SJCRH30 (cell line): ENCODE measurements at places on chromosomes 3 and 15. TPM values are rescaled to one million over a fixed set of nuclear protein-coding genes. Genes with fewer than 3 reads are reported as not detected.

The REC114 gene
- total RNA-seq, result not detected in 2 replicates

DNA sequence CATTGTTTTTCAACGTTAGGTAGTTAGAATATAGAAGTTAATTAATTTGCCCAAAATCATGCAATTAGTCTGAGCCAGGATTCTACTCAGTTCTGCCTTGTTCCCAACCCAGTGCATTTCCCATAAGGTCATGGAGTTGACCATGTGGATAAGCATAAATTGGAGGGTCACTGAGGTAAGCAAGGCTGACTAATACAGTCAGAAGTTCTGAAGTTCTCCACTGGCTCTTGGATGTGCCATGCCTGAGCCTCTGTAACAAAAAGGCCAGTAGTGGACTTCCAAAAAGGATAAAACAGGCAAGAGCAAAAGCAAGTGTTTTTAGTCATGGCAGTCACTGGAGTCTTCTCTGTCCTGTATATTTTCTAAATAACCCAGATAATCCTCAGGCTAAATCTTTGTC is 124.4 kb upstream of the PHLDB2 start:
- DNase-seq, result no peak

DNA sequence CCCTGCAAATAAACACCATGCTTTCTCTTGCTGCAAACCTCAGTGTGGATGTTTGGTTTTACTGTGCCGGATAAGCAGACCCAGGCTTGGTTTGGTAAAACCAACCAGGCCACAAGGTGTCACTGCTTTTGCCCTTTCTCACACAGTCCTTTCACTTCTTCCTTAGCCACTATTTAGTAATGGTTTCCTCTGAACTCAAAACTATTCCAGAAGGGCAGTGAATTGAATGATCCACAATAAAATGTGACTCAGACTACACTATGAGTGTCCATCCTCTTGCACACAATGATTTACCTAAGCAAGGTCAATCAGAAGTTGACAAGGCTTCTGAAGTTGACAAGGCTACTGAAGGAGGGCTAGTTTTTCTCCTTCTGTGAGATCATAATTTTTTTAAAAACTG is 552.4 kb upstream of the CCDC54 start:
- peak; percentile 41 for DNase-seq

DNA sequence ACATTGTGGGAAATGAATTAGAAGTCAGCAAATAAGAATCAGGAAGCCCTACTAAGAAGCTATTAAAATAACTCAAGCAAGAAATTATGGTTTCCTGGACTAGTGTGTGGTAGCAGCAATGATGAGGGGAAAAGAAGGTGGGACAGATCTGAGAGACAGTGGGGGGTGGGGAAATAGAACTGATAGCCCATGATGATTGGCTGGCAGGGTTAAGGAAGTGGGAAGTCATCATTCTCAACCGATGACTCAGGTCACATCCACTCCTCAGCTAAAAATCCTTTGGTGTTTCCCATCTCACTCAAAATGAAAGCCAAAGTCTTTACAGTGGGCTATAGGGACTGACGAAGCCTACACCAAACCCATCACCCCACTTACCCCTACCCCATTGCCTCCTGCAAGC is 153.9 kb upstream of the ARHGEF26 start:
- no peak for DNase-seq

The TNFAIP8L3 gene
- 0.04 and 0.05 TPM in 2 replicates for total RNA-seq

The FBXL22 gene
- total RNA-seq, result 0.10 and 0.34 TPM in 2 replicates

DNA sequence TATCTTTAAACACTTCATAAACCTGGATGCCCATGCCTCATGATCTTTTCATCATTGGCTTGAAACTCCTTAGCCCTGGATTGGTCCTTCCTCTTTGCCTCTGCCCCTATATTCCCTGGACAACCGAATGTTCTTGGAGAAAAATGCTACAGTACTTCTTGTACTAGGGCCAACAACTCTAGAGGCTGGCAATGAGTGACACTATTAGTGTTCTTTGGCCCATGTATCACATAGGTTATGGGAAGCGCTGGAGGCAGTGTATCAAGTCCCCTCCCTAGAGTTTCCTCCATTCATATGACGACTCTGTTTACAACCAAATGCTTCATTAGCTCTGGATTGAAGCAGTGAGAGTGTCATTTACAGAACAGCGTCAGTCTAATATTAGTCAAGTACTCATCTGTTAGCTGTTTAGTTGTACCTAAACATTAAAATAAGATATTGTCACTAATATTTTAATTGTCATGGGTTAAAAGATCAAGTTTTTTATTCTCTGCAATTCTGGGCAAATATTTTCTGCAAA is 66.4 kb upstream of the MYO5C start:
- DNase-seq, result no peak

The MYLK gene
- total RNA-seq, result 3.2 and 4.3 TPM in 2 replicates

DNA sequence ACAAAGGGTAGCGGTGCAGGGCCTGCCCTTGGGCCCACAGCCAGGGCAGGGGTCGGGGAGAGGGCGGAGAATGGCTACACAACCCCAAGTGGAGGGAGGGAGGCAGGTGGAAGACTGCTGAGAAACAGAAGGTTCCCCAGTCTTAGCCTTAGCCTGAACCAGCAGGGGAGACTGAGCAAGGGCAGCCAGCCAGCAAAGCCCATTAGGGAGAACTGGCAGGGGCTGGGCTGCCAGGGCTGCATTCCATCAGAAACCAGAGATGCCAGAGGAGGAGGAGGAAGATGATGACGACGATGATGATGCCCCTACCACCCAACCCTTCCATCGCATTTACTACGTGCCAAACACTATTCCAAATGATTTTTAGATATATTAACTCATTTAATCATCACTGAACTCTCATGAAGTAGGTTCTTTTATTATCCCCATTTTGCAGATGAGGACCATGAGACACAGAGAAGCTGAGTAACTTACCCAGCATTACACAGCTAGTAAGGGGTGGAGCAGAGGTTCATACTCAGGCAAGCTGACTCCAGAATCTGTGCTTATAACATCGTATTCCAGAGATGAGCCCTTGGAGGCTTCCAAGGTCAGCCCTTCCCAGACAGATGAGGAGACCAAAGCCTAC is 8.7 kb downstream of the SEMA7A start:
- DNase-seq, result no peak

The CSTA gene
- not detected in 2 replicates for total RNA-seq

The AGBL1 gene
- 0.08 TPM in 1 of 2 replicates, not detected in the other for total RNA-seq

The PAK6 gene
- total RNA-seq, result not detected in 2 replicates

The GABRR3 gene
- total RNA-seq, result 0.03 TPM in 1 of 2 replicates, not detected in the other

- DNase-seq, result no peak
Observed at GRCh38 chr15:62545467-62546227, 380.6 kb upstream of the C2CD4B start.

DNA sequence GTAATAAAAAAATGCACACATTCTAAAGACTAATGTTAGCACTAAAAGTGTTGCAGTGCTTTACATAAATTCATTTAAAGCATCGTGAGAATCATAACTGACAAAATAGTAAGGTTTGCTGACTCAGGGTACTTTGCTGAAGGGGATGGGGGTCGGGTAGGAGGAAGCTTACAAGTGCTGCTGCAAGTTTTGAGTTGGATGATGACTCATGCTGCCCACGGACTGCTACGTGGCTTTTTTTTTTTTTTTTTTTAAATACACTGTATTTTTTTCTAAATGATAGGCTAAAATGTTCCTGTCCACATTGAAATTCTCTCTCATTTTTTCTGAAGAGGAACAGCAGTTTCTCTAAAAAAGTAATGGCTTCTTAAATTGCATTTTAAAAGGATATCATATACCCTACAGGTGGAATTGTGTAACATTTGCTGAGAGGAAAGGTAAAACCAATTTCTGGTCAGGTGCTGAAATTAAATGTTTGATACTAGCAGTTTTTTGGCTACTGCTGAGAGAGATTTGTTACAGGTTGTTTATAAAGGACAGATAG is 2.2 kb downstream of the MAPK6 start:
- DNase-seq, result peak; percentile 73

GRCh38 chr15:68770216-68770615 is 50.5 kb downstream of the ANP32A start:
- DNase-seq, result no peak

DNA sequence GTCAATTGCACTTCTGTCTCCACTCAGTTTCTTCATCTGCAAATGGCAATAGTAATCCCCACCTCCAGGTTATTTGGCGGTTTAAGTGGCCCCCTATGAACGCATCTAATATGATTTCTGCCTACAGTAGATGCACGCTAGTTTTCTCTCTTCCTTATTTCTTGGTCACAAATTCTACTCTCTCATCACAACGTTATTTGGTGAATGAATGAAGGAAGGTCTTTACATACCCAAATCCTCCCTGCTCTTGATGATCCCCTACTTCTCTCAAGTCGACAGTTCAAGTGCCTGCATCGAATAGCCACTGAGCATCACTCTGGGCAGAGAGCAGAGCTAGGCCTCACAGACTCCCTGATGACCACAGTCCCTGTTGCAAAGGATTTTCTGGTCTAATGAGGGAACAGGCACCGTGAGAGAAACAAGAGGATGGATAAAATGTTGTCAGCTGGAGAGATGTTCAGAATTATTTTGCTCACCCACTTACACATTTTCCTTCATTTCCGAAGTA is 181.2 kb upstream of the SMAD3 start:
- no peak for DNase-seq

DNA sequence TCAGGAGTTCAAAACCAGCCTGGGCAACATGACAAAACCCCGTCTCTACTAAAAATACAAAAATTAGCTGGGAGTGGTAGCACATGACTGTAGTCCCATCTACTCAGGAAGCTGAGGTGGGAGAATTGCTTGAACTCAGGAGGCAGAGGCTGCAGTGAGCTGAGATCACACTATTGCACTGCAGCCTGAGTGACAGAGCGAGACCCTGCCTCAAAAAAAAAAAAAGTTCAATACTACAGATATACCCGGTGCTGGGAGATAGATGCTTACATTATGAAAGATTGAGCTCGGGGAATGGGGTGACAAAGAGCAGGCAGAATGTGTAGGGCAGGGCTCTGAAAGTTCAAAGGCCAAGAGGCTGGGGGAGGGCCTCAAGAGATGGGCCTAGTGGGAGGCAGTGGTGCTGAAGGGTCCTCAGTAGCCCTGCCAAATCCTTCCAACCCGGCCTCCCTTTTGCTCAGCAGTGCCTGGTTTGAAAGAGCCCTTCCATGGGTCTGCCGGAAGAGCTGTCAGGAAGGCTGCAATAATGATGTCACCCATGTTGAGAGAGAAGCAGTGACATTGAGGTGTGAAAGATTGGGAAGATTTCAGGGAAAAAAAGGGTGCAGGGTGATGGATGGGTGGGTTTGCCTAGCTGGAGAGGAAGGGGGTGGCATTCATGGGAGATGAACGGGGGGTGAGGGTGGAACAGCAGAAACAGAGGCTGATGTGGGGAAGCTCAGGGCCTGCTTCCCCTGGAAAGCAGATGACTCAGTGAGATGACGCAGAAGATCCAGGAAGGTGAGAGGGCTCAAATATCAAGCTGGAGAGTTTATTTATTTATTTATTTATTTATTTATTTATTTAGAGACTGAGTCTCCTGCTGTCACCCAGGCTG is 20.0 kb upstream of the IREB2 start:
- no peak for DNase-seq

DNA sequence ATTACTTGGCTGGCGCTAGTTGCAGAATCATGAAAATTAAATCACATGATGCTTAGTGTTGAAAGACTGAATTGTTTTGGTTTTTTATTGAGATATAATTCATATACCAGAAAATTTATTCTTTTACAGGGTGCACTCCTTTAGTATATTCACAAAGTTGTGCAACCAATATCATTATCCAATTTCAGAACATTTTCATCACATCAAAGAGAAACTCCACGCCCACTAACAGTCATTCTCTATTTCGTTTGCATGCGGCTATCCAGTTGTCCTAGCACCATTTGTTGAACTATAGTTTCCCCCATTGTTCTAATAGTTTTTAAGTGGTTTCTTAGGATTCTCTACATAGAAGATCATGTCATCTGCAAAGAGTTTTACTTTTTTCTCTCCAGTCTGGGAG is 3.7 kb downstream of the EHD4 start:
- no peak for DNase-seq

The CXCR6 gene
- total RNA-seq, result not detected in 2 replicates

GRCh38 chr3:157100608-157101396 is 59.1 kb downstream of the CCNL1 start:
- DNase-seq, result no peak

The A4GNT gene
- total RNA-seq, result 0.16 TPM in 1 of 2 replicates, not detected in the other

- peak; percentile 44 for DNase-seq
Observed at GRCh38 chr3:29267226-29267625, 13.6 kb upstream of the RBMS3 start.

GRCh38 chr15:68512598-68512997 is 66.2 kb upstream of the CORO2B start:
- DNase-seq, result no peak
